ENCODE measurements at places on chromosomes 16 and 17.

DNA sequence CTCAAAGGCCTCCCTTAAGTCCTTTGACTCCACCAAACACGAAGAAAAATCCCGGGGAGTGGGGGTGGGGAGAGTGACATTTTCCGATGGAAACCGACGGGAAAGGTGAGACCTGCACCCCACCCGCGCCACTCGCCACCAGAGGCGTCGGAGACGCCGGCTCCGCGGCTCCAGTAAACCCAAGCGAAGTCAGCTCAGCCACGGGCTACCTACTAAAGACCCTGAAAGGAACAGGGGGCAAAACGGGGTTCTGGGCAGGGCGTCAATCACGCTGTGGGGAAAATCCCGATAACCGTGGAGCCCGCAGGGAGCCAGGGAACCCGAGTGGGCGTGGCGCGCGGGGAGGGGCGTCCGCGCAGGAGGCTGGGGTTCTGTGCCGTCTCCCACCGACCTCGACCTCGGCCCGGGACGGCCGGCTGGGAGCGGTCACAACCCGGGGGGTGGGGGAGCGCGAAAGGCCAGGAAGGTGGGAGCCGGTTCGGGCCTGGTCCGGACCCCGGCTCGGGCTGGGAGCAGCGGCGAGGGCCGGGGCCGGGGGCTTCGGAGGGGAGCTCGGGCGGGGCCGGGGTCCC lies 565 bp downstream of the WDR45B start:
- no peak for DNase-seq

- no peak for DNase-seq
These were observed 987.6 kb upstream of the RBFOX1 start for GRCh38 chr16:6345090-6345489.

- DNase-seq, result no peak
These were observed 11.6 kb downstream of the ZSCAN10 start for GRCh38 chr16:3087243-3088235.

- DNase-seq, result no peak
These were observed 424 bp downstream of the YBX2 start for GRCh38 chr17:7293816-7294613.

DNA sequence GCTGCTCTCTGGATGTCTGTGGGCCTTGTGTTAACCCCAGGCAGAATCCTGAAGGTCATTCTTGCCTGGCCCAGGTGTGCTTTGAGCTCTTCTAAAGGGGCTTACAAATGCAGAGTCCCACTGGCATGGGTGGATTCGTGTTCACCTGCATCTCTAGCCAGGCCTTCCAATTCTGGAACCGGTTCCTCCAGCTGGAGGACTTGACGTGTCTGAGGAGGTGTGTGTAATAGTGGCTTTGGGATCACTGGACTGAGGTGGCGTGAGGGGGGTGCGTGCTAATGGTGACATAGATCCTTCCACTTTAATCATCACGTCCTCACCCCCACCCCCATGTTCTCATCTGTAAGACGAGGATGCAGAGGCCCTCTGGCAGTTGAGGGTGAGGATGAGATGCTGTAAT lies 4.8 kb downstream of the GSE1 start:
- no peak for DNase-seq

DNA sequence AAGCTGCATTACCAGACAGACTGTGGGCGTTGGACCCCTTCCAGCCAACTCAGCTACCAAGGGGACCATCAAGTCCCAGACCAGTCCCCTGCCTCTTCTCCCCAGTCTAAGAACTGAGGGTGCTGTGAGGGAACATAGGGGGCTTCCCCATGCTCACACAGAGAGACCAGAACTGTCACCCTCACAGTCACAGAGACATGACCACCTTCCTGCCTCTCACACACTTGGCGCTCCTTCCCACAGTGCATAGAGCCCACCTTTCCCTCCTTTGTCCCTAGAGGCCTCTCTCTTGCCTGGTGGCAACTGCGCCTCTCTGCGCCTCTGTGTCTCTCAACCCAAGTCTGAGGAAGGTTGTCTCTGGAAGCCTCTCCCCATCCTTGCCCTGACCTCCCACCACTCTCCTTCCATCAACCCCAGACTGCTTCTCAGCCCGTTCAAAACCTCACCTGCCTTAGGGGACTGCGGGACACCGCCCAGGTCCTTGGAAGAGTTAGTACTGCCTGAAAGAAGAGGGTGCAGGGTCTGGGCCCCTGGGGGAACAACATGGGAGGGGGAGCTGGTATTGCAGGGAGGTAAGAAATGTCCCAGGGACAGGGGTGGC lies 6.1 kb upstream of the LHX1 start:
- no peak for DNase-seq

GRCh38 chr16:11315510-11315909 lies 29.7 kb upstream of the RMI2 start:
- no peak for DNase-seq

GRCh38 chr16:85107532-85107931 lies 4.7 kb downstream of the CIBAR2 start:
- DNase-seq, result no peak

GRCh38 chr17:57433452-57433851 lies 177.1 kb downstream of the MSI2 start:
- no peak for DNase-seq

- DNase-seq, result no peak
These were observed 311.8 kb downstream of the UTP18 start for GRCh38 chr17:51572115-51572514.

- peak; percentile 91 for DNase-seq
These were observed 993 bp downstream of the ERN1 start for GRCh38 chr17:64128787-64129514.

DNA sequence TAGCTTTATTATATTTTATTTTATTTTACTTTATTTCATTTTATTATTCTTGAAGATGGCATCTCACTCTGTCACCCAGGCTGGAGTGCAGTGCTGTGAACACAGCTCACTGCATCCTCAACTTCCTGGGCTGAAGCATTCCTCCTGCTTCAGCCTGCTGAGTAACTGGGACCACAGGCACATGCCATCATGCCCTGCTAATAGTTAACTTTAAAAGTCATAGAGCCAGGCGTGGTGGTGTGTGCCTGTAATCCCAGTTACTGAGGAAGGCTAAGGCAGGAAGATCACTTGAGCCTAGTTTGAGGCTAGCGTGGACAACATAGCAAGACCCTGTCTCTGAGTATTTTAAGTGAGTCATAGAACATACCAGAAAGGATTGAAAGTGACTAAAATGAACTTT lies 38.7 kb downstream of the ESRP2 start:
- DNase-seq, result no peak

- DNase-seq, result no peak
These were observed 9.0 kb upstream of the NKD1 start for GRCh38 chr16:50539053-50539695.

- no peak for DNase-seq
These were observed 55.7 kb downstream of the GOSR1 start for GRCh38 chr17:30532871-30533270.

- peak; percentile 63 for DNase-seq
These were observed 14.4 kb downstream of the NTAN1 start for GRCh38 chr16:15041271-15042004.

DNA sequence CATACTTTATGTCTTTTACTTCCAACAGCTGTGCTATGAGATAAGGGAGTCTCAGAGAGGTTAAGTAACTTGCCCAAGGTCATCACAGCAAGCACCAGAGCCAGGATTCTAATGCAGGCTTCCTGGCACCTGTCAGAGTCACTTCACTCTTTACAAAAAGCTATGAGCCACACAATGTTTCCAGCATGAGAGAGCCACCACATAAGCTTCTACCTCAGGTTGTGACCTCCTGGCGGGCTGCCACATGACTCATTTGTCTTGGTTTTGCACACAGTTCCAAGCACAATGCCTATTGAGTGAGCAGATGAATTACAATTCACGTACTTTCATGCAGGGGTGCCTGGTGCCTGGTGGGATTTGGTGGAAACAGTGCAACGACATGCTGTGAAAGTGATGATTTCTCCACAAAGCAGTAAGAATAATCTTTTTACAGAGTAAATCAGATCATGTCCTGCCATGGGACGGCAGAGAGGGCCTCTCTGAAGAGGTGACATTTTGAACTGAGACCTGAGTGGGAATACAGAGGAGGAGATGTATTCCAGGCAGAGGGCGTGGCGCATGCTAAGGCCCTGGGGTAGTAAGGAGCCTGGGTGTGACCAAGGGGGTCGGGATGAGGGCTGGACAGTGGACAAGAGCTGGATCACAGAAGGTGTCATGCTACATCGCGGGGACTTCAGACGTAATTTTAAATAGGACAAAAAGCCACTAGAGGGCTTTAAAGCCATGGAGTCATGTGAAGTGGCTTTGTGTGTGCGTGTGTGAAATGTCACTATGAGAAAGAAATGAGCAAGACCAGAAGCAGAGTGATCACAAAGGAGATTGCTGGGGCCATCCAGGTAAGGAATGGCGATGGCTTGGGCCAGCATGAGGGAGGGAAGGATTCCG lies 53.4 kb downstream of the CACNG3 start:
- no peak for DNase-seq

GRCh38 chr17:70434536-70435490 lies 265.5 kb downstream of the KCNJ2 start:
- no peak for DNase-seq

DNA sequence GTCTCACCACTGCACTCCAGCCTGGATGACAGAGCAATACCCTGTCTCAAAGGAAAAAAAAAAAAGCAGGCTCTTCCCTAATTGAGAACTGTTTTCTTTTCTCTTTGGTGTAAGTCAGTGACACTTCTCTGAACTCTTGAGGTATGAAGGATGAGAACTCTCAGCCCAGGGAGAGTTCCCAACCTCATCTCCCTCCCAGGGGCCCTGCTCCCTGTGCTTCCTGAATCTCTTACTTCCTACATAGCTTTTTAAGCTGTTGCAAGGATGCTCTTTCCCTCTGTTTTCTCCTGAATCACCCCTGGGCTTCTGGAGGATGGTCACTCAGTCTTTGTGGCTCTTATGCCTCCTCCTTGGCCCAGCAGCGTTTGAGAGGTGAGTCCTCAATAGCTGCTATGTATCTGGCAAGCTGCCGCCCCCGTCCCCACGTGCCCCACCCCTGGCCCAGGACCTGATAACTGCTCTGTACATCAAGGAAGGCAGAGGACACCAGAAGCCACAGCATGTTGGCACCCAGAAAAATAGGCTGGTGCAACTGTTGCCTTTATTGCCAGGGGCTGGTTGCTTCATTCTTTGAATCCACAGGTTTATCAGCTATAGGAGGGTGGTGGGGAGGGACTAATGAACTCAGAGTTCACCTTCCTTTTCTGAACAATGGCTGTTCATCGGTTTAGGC lies 24.0 kb downstream of the IGF2BP1 start:
- no peak for DNase-seq

GRCh38 chr16:89485701-89486246 lies 4.6 kb downstream of the ANKRD11 start:
- DNase-seq, result no peak

- DNase-seq, result no peak
These were observed 389 bp downstream of the DUS1L start for GRCh38 chr17:82065193-82065637.

GRCh38 chr17:66915792-66916191 lies 48.7 kb upstream of the CACNG4 start:
- DNase-seq, result no peak

DNA sequence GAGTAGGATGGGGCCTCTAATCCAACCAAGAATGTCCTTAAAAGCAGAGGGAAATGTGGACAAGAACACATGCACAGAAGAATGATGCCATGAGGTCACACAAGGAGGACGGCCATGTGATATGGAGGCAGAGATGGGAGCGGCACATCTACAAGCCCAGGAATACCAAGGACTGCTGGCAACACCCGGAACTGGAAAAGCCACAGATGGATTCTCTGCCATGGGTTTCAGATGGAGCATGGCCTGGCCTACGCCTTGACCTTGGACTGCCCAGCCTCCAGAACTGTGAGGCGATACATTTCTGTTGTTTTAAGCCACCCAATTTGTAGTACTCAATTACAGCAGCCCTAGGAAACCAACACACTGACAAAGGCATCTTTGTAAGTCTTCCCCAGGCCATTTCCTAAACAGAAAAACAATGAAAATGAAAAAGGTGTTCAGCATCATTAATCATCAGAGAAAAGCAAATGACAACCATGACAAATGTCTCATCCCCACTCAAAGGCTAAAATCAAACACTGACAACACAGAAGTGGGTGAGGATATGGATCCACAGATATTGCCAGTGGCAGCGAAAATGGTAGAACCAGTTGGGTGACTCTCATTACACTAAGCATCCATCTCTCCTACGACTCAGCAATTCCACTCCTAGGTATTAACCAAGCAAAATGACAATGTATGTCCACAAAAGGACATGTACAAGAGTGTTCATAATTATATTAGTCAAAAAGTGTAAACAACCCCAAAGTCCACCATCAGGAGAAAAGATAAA lies 76.9 kb upstream of the CNEP1R1 start:
- no peak for DNase-seq

DNA sequence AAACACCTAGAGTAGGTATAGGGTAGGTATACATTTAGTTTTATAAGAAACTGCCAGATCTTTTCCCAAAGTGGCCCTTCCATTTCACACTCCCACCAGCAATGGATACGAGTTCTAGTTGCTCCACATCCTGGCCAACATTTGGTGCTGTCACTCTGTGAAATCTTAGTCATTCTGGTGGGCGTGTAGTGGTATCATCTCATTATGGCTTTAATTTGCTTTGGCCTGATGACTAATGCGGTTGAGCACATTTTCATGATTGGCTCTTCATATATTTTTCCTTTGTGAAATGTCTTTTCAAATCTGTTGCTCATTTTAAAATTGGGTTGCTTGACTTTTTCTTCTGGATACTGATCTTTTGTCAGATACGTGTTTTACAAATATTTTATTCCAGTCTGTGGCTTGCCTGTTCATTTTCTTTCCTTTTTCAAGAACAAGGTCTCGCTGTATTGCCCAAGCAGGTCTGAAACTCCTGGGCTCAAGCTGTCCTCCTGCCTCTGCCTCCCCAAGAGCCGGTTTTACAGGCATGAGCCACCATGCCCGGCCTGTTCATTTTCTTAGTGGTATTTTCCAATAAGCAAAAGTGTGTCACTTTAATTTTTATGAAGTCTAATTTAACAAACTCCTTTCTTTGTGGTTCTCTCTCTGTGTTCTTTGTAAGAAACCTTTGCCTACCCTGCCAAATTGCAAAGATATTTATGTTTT lies 192.4 kb downstream of the SEC14L1 start:
- DNase-seq, result no peak

DNA sequence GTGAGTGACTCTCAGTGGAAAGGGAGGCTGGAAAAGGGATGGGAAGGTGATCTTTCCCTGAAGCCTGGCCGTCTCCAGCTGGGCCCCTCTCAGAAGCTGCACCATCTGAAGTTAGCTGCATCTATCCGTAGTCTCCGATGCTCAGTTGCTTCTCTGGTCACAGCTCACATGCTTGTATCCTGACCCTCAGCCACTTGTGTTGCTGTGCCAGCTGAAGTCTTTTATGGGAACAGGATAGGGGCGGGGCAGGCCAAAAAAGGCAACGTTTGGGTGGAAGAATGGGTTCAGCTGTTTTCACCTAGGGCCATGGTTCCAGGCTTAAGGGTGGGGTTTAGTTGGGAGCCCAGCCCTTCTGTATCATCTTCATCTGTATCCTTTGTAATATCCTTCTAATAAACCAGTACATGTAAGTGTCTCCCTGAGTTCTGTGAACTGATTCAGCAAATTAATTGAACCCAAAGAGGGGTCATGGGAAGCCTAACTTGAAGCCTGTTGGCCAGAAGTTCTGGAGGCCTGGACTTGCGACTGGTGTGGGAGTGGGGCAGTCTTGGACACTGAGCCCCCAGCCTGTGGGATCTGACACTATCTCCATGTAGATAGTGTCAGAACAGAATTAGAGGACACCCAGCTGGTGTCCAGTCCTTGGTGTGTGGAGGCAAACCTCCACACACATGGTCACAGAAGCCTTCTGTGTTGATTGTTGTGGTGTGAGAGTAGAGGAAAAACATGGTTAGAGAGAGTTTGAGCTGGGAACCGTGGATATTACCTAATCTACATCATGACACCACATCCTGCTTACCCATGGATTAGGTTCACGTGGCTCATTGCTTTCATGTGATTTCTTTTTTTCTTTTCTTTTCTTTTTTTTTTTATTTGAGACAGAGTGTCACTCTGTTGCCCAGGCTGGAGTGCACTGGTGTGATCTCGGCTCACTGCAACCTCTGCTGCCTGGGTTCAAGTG lies 49.3 kb upstream of the FBXO47 start:
- no peak for DNase-seq

Data from LNCaP clone FGC (cell line).